Activated T-cell treated with anti-CD3 and anti-CD28 coated beads, Interleukin-2, amount 50 U/mL, for 72 hours (primary cell): ENCODE measurements at places on chromosomes 2 and 18. TPM values are rescaled to one million over a fixed set of nuclear protein-coding genes. Genes with fewer than 3 reads are reported as not detected.

Gene COL5A2
- 0.60 TPM for total RNA-seq

Gene CDKL4
- not detected for total RNA-seq

Gene SLC40A1
- 4.5 TPM for total RNA-seq

GRCh38 chr2:232843834-232844233, 26.2 kb upstream of the SNORC start:
- H3K4me3 ChIP-seq, result no peak overlapping the region
- no peak overlapping the region for H3K27ac ChIP-seq
- DNase-seq, result no peak
- peaks cover 13% of the 10 kb centered on the region for H3K36me3 ChIP-seq

DNA sequence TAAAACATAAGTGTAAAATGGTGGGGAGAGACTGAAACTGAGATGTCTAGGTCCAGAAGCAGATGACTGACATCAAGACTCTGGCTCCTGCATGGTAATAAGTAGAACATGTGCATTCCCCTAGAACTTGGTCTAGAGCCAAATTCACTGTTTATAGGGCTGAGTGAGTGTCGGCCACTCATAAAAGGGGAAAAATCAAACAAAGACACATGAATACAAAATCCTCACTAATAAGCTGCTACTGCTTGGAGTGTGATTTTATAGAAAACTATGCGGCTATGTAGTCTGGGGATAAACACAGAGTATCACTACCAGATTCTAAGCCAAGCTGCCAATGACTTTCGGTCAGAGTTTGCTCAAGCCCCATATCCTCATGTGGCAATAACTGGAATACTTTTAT, 1080.8 kb upstream of the DDX18 start:
- H3K4me1 ChIP-seq, result no peaks in the 10 kb centered on the region
- no peak for DNase-seq
- no peak overlapping the region for H3K4me3 ChIP-seq
- H3K27ac ChIP-seq, result no peak overlapping the region
- no peaks in the 10 kb centered on the region for H3K27me3 ChIP-seq
- peaks cover 4% of the 10 kb centered on the region for H3K36me3 ChIP-seq

DNA sequence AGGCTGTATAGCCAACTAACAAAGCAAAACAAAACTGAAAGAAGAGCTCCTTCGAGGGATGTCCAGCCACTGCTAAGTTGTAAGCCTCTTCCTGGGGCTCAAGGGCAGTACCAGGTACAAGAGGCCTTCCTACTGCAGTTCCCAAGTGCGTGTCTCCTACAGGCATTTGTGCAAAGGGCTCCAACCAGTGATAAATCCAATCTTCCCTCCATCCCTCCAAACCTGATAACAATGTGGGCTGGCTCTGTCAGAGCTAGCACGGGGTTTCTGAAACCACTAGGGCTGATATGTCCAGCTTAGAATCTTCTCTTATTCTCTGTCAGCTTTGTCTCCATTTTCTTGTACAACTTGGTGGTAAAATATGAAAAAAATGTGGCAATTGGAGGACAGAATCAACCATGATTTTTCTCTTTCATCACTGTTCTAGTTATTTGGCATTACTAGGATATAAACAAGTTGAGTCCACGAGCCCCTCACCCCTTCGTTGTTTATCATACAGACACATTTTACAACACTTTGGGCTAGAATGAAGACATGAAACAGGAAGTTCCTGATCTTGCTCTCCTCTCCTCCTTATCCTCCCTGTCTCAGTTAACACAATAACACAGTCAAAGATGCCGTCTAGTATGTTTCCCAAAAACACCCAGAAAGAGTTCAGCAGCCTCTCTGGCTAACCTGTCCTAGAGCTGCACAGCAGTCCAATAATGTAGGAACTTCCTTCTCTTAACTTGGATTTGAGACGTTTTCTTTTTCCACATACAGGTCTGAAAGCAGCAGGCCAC, 35.4 kb upstream of the WIPF1 start:
- peak overlapping the region; percentile 99 for H3K27ac ChIP-seq
- peaks cover 89% of the 10 kb centered on the region for H3K4me1 ChIP-seq
- peaks cover 39% of the 10 kb centered on the region for H3K36me3 ChIP-seq
- no peaks in the 10 kb centered on the region for H3K27me3 ChIP-seq
- peak overlapping the region; percentile 92 for H3K4me3 ChIP-seq

DNA sequence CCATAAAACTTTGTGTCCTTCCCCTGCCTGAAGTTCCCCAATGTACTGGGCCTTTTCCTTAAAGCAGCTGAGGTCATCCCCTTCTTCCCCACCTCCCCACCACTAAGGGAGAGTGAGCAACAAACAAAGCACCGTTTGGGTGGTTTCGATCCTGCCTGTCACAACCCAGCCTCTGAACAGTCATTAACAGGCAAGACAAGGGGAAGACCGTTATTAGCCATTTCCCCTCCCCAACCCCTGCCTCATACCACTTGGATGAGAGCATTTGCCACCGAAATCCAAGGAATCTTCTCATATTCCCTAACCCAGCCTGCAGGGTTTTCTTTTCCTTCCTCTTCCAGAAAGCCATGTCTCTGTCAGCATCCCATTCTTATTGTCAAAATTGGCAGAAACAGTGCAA, 65.6 kb downstream of the STRADB start:
- no peaks in the 10 kb centered on the region for H3K27me3 ChIP-seq
- H3K4me3 ChIP-seq, result no peak overlapping the region
- H3K36me3 ChIP-seq, result peaks cover 4% of the 10 kb centered on the region
- no peaks in the 10 kb centered on the region for H3K4me1 ChIP-seq

- no peak overlapping the region for H3K27ac ChIP-seq
- no peaks in the 10 kb centered on the region for H3K27me3 ChIP-seq
- H3K4me3 ChIP-seq, result no peak overlapping the region
- H3K36me3 ChIP-seq, result no peaks in the 10 kb centered on the region
Measured at GRCh38 chr2:215149060-215149459, 10.6 kb upstream of the ABCA12 start.

DNA sequence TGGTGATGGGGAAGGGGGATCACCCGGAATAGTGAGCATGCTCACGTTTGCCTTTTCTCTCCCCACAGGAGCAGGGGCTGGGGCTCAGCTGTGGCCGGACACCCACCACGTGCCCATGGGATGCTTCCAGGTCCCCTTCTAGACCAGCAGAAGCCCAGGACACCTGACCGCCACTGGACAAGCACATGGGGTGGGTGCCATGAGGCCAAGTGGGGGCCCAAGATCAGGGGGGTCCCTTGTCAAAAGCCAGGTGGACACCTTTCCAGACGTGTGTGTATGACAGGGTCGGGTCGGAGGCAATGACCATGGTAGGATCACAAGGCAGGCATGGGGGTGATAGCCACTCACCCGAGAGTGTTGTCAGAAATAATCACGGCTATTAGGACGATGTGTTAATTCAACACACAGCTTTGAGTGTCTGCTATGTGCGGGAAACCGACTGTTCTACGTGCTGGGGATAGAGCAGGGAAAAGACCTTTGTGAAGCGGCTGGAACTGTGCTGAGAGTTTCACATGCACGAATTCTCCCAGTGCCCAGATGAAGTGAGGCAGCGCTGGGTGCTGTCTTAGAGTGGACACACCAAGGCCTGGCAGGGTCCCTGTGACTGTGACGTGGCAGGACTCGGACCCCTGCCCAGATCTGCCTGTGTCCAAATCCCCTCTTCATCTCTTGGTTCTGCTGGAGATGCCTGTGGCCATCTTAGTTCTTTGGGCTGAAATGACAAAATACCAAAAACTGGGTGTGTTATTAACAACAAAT, 244.7 kb downstream of the NDUFA10 start:
- no peak overlapping the region for H3K4me3 ChIP-seq
- H3K27me3 ChIP-seq, result peaks cover 12% of the 10 kb centered on the region
- DNase-seq, result no peak
- no peaks in the 10 kb centered on the region for H3K36me3 ChIP-seq

- no peaks in the 10 kb centered on the region for H3K27me3 ChIP-seq
- H3K4me1 ChIP-seq, result peaks cover 38% of the 10 kb centered on the region
- H3K36me3 ChIP-seq, result no peaks in the 10 kb centered on the region
- DNase-seq, result peak; percentile 25
Measured at GRCh38 chr18:3623769-3624545, 174.0 kb downstream of the TGIF1 start.

GRCh38 chr2:144780983-144781382, 261.1 kb upstream of the ZEB2 start:
- no peaks in the 10 kb centered on the region for H3K4me1 ChIP-seq
- no peak for DNase-seq
- peaks cover 7% of the 10 kb centered on the region for H3K27me3 ChIP-seq
- H3K36me3 ChIP-seq, result no peaks in the 10 kb centered on the region
- H3K27ac ChIP-seq, result no peak overlapping the region
- no peak overlapping the region for H3K4me3 ChIP-seq

GRCh38 chr2:186919296-186919695, 70.3 kb upstream of the ZSWIM2 start:
- H3K4me3 ChIP-seq, result no peak overlapping the region
- no peaks in the 10 kb centered on the region for H3K36me3 ChIP-seq

DNA sequence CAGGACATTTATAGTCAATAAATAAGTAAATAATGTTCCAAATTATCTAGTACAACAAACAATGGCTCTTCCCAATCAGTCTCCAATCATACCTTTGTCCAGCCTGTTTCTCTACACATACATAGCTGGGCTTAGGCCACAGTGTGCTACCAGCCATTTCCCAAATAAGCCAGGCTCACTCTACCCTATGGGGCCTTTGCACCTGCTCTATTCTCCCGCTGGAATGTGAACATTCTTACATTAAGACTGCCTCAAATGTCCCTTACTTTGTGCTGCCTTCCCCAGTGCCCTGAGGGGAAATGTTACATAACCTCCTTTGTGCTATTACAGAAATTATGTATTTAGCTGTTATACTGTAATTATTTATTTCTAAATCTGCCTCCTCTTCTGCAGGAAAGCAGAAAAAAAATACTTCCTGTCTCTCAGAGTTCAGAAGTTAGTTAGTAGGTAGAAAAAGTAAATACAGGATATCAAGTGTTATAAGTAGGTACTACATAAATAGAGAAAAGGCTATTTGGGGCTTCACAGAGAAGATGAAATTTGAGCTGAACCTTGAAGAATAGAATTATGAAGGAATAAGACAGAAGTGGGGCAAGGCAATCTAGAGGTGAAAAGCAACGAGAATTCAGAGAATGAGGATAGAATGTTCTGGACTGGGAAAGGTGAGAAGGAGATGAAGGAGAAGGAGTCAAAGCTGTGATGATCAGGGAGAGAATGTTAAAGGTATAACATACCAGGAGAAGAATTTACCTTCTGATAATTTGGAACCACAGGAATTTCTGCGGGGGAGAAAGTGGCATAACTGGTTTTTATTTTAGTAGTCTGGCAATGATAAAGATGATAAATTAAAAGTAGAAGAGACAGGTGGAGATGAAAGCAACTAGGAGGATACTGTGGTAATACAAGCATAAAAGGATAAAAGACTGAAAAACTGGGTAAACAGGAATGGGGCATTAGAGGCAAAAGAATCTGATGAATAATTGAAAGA, 37.0 kb downstream of the ROCK1 start:
- no peak for DNase-seq
- H3K27me3 ChIP-seq, result no peaks in the 10 kb centered on the region
- H3K4me3 ChIP-seq, result peak overlapping the region; percentile 3
- H3K27ac ChIP-seq, result peak overlapping the region; percentile 31
- peaks cover 56% of the 10 kb centered on the region for H3K4me1 ChIP-seq

GRCh38 chr2:168392024-168392423, 64.0 kb upstream of the CERS6 start:
- no peak overlapping the region for H3K27ac ChIP-seq
- H3K4me1 ChIP-seq, result no peaks in the 10 kb centered on the region
- no peaks in the 10 kb centered on the region for H3K36me3 ChIP-seq
- no peaks in the 10 kb centered on the region for H3K27me3 ChIP-seq
- H3K4me3 ChIP-seq, result no peak overlapping the region
- no peak for DNase-seq
